ENCODE measurements at places on chromosomes 4 and X. TPM values are rescaled to one million over a fixed set of nuclear protein-coding genes. Genes with fewer than 3 reads are reported as not detected.

The OTUD5 gene
- 24.2 TPM for total RNA-seq

The RIPPLY1 gene
- not detected for total RNA-seq

The EIF2S3 gene
- 256 TPM for total RNA-seq

The IL1RAPL2 gene
- total RNA-seq = 0.32 TPM

The HELT gene
- total RNA-seq = not detected

The SSX3 gene
- total RNA-seq = not detected

The ARMCX6 gene
- 38.4 TPM for total RNA-seq

The CSAG3 gene
- not detected for total RNA-seq

The SYN1 gene
- total RNA-seq = 0.32 TPM

The NEIL3 gene
- total RNA-seq = 8.1 TPM

The HTR2C gene
- under 0.01 TPM for total RNA-seq

The CXCL8 gene
- total RNA-seq = 294 TPM

The REPS2 gene
- 0.43 TPM for total RNA-seq

The TFE3 gene
- total RNA-seq = 45.1 TPM

The POLN gene
- total RNA-seq = 1.6 TPM
